ENCODE measurements at places on chromosomes 4 and X.
A peak's percentile ranks its signal among the peaks of the same experiment; 100 is the strongest.

- DNase-seq: no peak
Measured at GRCh38 chr4:156312261-156312847, 358.7 kb upstream of the CTSO start.

- DNase-seq: no peak
Measured at GRCh38 chr4:605702-606425, 19.5 kb upstream of the PDE6B start.

- peak; percentile 58 for DNase-seq
Measured at GRCh38 chr4:26058537-26058936, 144.5 kb downstream of the SMIM20 start.

DNA sequence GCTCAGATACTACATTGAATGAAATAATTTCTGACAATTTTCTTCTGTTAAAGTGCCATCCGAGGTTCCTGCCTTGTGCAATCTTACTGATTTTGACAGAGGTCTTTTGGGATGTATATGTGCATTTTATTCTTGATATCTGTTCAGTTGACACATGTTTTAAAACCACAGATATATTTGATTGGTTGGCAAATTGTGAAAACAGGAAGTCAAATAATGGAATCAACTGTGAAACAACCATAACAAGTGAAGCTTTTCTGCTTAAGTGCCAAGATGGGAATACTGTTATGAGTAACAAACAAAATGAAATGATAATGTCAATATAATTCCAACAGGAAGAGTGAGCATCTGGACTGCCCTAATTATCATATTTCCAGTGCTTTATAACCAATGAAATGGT, 84.9 kb upstream of the TET2 start:
- no peak for DNase-seq

GRCh38 chr4:95272797-95273196, 276.0 kb downstream of the UNC5C start:
- DNase-seq: no peak

GRCh38 chr4:61385256-61385655, 185.1 kb downstream of the ADGRL3 start:
- DNase-seq: no peak

DNA sequence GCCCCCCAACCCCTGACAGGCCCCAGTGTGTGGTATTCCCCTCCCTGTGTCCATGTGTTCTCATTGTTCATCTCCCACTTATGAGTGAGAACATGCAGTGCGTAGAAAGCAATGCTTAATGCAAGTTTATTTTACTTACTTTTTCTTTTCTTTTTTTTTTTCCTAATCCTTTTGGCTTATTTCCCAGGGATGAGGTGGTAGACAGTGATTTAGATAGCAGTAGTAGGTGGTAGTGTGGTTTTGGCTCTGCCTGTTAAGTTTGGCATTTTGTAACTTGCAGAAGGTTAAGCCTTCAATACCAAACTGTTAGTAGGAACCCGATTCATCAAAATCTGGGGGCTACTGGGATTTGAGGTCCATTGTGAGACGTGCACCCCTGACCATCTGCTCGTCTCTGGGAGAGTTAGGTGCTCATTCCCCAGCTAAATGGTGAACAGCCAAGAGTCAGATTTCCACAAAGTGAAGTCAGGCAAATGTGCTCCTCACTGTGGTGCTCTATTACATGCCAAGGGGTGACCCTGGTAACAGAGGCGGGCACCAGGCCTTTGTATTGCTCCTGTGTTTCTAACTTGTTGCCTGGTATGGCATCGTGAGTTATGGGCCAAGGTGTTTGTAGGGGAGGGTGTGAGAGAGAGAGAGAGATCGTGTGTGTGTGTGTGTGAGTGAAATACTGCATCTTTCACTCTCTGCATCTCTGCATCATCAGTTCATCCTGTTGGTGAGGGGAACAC, 70.3 kb downstream of the PHOX2B start:
- DNase-seq: no peak

GRCh38 chr4:1770245-1770644, 22.8 kb upstream of the FGFR3 start:
- no peak for DNase-seq

GRCh38 chrX:106919932-106920452, at the start of gene CLDN2:
TSS of gene CLDN2 (plus strand) at chrX:106920402. CDS start at chrX:106928229, 7,827 bp downstream.
- no peak for DNase-seq

GRCh38 chr4:184487503-184487902, 13.2 kb upstream of the IRF2 start:
- no peak for DNase-seq

- DNase-seq: no peak
Measured at GRCh38 chr4:26094911-26095310, 180.9 kb downstream of the SMIM20 start.

- DNase-seq: no peak
Measured at GRCh38 chrX:137427816-137428215, 138.1 kb upstream of the ZIC3 start.
